GM20000 (cell line): ENCODE measurements at places on chromosomes 2 and 18.

- DNase-seq: no peak
Observed at GRCh38 chr2:160592993-160593392, 99.4 kb upstream of the RBMS1 start.

DNA sequence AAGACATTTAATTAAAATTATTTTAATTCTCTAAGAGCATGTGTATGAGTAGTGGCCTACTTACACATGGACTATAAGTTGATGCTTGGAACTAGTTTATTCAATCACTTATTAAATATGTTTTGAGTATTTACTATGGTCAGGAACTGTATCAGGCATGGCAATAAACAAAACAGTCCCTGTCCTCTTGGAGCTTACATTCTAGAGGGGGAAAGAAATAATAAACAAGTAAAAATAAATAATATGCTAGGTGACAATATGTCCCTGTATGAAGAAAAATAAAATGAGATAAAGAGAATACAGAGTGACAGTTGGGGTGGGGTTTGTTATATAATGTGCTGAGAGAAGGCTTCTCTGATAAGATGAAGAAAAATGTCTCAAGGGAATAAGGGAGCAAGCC is 74.5 kb downstream of the MYO3B start:
- DNase-seq: no peak

- no peak for DNase-seq
Observed at GRCh38 chr2:108257757-108258331, 18.1 kb downstream of the SULT1C3 start.

GRCh38 chr2:117952701-117953100 is 61.2 kb downstream of the CCDC93 start:
- no peak for DNase-seq

- DNase-seq: no peak
Observed at GRCh38 chr18:65983750-65984149, 232.9 kb downstream of the CDH7 start.

DNA sequence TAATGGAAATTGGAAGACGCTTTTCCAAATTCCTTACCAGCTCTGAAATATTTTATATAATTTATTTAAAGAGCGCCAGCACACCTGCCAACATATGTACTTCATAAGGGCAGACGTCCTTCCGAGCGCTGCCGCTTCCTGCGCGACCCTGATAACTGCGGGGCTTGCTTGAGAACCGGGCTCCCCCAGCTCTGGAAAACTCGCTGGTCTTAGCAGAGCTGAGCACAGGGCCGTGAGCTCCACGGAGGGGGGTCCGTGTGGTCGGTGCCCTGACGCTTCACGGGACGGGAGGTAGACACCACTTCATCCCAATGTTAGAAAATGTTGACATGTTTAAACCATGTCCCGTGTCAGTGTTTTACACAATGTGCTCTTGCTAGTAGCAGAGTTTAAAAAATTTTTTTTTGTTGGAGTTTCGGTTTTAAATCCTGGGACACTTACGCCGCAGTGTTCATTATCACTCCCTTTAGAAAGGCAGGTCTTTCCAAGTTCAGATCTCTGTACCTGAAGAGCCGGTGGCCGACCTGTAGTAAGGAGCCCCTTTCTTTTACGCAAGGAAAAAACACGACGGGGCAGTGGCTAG is 1.6 kb downstream of the NFATC1 start:
- no peak for DNase-seq

DNA sequence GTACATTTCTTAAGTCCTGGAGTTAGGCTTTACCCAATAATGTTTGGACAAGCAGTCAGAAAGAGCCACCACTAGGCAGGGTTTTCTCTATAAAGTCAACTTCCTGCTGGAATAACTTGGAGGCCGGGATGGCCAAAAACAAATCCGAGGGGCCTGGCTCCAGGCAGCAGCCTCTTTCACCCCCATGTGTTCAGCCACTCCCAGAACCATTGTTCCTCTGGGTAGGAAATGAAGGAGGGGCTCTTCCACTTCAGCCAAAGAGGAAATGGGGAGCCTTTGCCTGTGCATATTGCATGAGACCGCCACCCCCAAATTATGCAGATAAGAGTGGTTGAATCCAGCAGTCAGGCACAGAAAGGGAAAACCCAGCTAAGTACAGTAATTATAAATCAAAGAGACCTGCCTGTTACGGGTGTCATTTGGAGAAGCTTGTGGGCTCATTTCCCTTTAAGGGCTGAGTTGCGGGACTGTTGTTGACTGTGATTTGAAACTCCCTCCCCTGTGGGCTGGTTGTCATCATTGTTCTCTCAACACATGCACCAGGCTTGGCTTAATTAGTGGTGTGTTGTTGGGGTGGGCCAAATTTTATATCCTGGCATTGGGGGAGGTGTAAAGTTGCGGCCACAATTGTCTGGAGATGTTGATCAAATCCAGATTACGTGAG is 212.8 kb upstream of the SOX11 start:
- DNase-seq: no peak

DNA sequence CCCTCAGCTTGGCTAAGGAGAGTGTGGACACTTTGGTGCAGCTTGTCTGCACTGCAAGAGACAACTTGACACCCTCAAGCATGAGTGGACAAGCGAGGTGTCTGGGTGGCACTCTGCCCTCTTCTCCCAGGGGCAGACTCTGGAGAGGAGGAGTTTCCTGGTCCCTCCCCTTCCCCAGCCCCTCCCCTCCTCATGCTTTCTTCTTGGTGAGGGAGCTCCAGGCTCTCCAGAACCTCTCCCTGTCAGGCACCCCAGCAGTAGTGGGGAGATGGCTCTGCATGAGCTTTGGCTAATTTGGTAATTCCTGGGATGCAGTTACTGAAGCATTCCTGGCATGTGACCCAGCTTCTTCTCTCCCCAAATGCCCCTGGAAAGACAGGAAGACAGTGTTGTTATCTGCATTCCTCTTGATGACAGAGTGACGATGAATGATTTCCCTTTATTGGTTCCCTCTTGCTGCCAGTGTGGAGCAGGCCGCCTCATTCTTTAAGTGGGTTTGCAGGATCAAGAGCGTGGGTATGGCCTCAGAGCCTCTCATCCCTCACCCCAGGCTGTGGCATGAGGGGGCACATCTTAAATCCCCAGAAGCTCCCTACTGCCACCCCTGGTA is 89.2 kb downstream of the STPG4 start:
- DNase-seq: no peak

DNA sequence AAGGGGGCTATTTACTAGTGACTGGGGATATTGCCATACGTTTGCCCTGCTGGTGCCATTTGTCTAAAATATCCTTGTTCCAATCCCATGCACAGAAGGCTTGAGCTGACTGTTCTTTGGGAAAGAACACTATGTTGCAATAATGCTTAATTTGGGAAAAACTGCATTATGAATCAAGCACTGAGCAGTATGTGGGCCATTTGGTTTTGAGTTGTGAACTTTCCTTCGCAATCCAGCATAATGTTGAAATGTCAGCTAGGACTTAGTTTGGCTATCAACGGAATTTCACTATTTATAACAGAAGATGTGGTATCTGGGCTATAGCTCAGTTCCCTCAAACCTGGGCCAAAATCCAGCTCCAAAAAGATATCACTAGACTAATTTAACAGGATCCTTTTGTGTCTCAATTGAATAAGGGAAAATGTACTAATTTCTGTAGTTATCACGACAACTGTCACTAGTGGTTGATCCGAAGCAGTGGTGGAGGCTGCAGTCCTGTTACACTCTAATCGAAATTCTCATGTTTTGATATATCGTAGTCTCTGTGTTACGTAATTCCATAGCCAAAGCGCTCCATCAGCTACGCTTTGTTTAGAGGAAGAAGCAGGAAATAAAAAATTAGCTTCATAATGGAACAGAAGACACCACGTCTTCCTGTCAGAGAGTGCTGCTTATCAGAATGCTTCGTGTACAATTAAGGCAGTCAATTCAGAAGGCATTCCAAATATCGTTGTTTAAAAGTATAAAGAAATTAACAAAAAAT is 686.8 kb upstream of the SALL3 start:
- DNase-seq: no peak

DNA sequence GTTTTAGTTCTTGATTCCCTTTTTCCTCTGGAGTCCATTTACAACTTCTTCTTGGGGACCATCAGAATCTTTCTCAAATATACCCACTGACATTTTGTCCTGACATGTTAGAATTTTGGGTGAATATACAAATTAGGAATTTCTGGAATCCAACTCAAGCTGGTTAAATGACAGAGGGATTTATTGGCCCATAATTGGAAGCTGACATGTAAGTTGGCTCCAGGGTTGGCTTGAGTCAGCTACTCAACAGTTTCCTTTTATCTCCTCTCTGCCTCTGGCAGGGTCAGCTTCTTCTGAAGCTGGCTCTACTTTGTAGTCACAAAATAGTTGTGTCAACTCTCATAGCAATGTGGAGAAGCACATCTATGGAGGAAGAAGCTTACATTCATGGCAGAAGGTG is 36.6 kb upstream of the PPP1R1C start:
- no peak for DNase-seq

GRCh38 chr2:127061375-127062273 is 45.3 kb downstream of the BIN1 start:
- no peak for DNase-seq

DNA sequence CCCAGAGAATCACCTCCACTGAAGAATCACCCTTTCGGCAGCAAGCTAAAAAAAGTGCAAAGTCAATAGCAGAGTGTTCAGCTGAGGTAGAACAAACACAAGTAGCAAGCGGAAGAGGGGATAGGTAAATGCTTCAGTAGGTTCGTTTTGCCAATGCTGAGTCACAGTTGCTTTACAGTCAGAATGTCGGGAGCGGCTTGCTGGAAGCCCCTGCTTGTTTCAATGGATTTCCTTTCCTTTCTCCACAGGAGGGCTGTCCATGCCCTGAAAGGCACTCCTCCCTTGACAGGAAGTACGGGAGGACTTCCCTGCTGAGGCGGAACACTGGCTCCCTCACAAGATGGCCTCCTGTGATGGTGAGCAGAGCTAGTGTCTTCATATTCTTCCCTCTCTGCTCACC is 146.2 kb upstream of the LYPD1 start:
- DNase-seq: no peak

- DNase-seq: no peak
Observed at GRCh38 chr2:181594322-181594721, 62.6 kb downstream of the CERKL start.

DNA sequence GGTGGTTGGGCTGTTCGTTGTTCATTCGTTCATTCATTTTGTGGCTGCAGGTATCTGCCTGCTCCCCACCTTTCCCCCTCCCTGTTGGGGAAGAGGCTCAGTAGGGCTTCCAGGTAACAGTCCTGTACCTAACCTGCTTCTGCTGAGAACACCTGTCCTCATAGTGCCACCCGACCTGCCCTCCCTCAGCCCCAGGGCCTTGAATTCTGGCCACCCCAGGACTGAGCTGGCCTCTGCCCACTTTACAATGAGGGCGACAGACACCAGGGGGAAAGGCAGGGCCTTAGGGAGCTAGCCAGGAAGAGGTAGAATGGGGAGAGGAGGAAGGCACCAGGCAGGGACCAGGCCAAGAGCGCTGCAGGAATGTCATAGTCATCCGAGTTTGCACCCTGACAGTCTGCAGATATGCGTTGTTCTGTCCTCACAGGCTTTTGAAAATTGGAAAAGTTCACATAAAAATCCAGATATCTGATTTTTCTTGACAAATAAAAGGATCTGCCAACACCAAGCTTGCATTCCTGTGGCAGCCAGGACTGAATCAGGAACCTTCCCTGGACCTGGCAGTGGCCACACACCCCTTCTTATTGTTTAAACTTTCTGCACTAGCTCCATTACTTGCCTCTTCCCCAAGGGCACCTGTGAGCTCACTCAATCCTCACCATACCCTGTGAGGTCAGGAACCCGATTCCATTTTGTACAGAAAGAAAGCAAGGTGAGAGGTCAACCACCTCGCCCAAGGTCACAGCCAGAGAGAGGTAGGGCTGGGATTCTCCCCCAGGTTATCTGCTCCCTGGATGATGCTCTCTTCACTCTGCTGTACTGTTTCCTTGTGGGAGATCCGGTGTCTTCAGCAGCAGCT is 35.3 kb upstream of the MRPL33 start:
- no peak for DNase-seq

- DNase-seq: no peak
Observed at GRCh38 chr2:857937-858336, 92.7 kb upstream of the SNTG2 start.

DNA sequence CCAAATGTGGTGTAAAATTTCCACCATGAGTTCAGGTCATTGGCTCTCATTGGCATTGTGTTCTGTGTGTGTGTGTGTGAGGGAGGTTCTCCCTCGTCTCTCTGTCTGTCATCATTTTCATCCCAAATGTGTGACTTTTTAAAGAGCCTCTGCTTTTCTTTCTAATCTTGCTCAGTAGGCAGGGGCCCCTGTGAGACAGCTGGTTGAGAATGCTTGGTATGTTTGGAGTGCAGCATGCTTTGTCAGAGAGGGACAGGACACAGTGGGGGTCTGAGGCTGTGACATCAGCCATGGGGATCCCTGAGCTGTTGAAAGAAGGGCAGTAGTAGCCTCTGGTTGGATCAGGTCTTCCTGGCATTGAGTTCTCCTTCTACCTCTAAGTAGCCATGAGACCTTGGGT is 10.6 kb downstream of the PTPRM start:
- no peak for DNase-seq

- DNase-seq: no peak
Observed at GRCh38 chr2:148893906-148894305, 18.9 kb downstream of the KIF5C start.

- DNase-seq: no peak
Observed at GRCh38 chr18:48893608-48894600, 56.9 kb downstream of the SMAD7 start.

- no peak for DNase-seq
Observed at GRCh38 chr2:188333751-188334524, 42.3 kb downstream of the GULP1 start.

DNA sequence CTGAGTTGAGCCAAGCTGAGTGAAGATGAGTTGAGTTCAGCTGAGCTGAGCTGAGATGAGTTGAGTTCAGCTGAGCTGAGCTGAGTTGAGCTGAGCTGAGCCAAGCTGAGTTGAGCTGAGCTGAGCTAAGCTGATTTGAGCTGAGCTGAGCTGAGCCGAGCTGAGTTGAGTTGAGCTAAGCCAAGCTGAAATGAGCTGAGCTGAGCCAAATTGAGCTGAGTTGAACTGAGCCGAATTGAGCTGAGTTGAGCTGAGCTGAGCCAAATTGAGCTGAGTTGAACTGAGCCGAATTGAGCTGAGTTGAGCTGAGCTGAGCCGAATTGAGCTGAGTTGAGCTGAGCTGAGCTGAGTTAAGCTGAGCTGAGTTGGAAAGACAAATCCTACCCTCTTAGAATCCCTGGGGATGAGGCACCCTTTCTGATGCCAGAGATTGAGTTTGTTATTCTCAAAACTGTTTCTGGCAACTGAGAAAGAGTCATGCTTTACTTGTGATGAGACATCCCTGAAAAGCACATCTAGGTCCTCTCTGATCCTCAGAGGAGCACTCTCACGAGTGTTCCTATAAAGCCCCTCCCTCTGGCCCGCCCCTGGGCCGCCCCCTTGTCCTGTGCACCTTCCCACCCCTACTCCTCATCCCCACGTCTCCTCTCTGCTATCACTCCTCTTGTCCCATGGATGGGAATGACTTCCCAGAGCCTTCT is 116.5 kb downstream of the MCFD2 start:
- DNase-seq: no peak

DNA sequence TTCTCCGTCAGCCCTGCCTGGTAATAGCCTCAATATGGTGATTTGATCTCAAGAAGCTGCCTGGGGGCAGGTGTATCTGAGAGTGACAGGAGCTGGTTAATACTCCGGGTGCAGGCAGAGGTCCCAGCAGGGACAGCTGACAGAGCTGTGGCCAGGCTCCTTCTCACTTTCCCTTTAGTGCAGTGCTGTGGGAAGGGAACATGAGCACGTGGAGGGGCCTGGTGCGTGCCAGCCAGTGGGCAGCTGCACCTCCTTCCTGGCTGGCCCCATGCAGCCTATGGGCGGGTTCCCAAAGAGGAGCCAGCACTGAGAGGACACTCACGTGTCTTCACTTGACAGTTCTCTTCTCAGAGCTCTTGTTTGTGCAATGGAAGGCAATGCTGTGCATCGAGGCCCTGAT is 9.1 kb downstream of the CNNM4 start:
- no peak for DNase-seq
